Breast epithelium (tissue), 4 donors: ENCODE measurements at places on chromosomes 6 and 20. TPM values are rescaled to one million over a fixed set of nuclear protein-coding genes. Genes with fewer than 3 reads are reported as not detected.

The OR12D3 gene
- not detected for total RNA-seq

The RHAG gene
- total RNA-seq, result not detected

The MYB gene
- 1.1 TPM for total RNA-seq

The ZNF322 gene
- total RNA-seq, result 12.6 TPM

The WFDC10A gene
- not detected for total RNA-seq

The HDGFL1 gene
- not detected for total RNA-seq

DNA sequence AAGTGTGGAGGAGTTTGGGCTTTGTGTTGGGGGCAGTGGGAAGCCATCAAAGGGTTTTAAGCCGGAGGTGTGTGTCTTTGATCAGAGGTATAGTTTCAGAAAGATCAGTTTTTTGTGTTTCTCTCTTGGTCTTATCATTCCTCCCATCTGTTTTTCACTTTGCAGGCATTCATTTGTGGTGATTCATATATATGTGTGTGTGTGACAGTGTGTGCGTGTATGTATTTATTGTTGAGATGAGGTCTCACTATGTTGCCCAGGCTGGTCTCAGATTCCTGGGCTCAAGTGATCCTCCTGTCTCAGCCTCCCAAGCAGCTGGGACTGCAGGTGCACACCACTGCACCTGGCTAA, 11.1 kb upstream of the SERINC3 start:
- no peak for DNase-seq
- H3K4me3 ChIP-seq, result peak overlapping the region; percentile 91
- H3K4me1 ChIP-seq, result no peaks in the 10 kb centered on the region
- no peaks in the 10 kb centered on the region for H3K36me3 ChIP-seq
- H3K27me3 ChIP-seq, result no peaks in the 10 kb centered on the region

GRCh38 chr6:165952514-165952913, 215.1 kb downstream of the TBXT start:
- no peaks in the 10 kb centered on the region for H3K36me3 ChIP-seq
- no peaks in the 10 kb centered on the region for H3K4me1 ChIP-seq
- H3K27ac ChIP-seq, result no peak overlapping the region
- no peak overlapping the region for H3K4me3 ChIP-seq
- H3K27me3 ChIP-seq, result no peaks in the 10 kb centered on the region
- DNase-seq, result no peak

DNA sequence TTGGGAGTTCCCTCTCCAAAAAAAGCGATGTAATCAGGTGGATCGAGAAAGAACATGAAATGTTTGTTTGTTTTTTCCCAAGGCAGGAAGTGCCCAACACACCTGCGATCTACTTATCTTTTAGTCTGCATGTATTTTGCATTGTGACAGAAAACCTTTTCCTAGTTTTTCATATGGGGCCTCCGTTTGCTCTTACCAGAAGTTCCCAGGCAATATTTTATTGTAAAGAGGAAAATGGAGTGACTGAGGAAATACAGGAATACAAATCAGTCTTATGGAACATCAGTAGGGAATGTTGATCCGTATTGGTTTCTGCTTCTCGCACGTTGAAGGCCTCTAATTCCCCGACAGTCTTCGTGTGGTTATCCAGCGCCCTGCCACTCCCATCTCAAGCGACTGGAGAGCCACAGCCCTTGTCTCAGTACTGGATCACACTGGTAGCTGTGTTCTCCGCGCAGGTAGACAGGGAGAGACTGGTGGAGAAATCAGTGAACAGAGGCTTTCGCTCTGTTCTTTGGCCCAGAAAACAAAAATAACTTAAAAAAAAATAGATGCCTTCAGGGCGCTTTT, 107.4 kb downstream of the TRIM27 start:
- H3K27me3 ChIP-seq, result peaks cover 5% of the 10 kb centered on the region
- DNase-seq, result no peak
- H3K36me3 ChIP-seq, result no peaks in the 10 kb centered on the region

- no peak overlapping the region for H3K27ac ChIP-seq
- DNase-seq, result no peak
- H3K27me3 ChIP-seq, result no peaks in the 10 kb centered on the region
Observed at GRCh38 chr6:82953871-82954270, 111.8 kb downstream of the UBE3D start.

DNA sequence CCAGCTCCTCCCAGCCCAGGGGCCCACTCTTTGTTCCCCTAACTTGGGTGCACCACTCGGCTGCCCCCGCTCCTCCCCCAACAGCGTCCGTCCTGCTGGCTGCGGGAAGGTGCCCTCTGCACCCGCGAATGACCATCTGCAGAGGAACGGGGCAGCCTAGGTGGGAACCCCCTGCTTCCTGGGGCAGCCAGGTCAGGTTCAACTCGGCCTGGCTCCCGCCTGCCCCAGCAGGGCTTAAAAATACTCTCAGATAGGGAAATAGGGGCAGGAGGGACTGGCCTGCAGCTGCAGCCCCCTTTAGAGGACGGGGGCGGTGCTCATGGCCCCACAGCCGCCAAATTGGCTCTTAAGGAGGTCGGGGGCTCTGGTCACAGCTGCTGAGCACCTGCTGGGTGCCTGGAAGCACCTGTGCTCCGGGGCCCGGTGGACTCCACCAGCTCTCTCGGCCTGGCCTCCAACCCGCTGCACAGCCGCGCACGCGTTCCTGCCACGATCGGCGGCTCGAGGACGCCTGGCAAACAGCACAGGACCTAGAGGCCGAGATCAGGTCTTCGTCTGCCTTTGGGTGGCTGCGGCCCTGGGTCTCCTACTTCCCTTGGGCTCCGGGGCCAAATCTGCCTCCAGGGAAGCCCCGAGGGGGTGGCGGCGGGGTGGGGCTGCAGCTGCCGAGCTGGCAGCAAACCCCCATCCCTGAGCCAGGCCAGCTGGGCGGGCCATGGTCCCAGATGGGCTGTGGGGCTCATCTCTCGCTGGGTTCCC, 700 bp upstream of the LAMA5 start:
- H3K36me3 ChIP-seq, result no peaks in the 10 kb centered on the region
- no peaks in the 10 kb centered on the region for H3K27me3 ChIP-seq
- H3K4me1 ChIP-seq, result peaks cover 35% of the 10 kb centered on the region
- H3K27ac ChIP-seq, result peak overlapping the region; percentile 80
- H3K4me3 ChIP-seq, result peak overlapping the region; percentile 67

GRCh38 chr6:4516206-4516605, 260.0 kb upstream of the CDYL start:
- H3K4me1 ChIP-seq, result no peaks in the 10 kb centered on the region
- no peak overlapping the region for H3K4me3 ChIP-seq
- no peaks in the 10 kb centered on the region for H3K27me3 ChIP-seq
- H3K27ac ChIP-seq, result no peak overlapping the region

DNA sequence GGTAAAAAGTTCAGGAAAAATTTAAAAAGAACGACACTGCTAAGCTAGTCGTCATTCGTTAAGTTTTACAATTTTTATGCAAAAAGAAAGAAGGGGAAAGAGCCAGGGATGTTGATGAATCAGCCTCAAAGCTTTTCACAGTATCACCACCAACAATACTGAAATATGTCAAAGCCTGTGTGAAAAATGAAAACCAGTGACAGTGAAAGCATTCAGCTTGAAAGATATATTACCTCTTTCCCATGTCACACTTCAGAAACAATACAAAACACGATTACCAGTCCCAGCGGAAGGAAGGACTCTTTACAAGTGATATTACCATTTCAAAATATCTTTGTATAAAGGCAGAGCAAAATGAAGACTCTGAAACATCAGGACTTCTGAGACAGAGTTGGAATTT, 489.2 kb downstream of the EPHA7 start:
- no peaks in the 10 kb centered on the region for H3K36me3 ChIP-seq
- H3K4me1 ChIP-seq, result no peaks in the 10 kb centered on the region
- DNase-seq, result no peak
- H3K27me3 ChIP-seq, result no peaks in the 10 kb centered on the region
- no peak overlapping the region for H3K4me3 ChIP-seq

DNA sequence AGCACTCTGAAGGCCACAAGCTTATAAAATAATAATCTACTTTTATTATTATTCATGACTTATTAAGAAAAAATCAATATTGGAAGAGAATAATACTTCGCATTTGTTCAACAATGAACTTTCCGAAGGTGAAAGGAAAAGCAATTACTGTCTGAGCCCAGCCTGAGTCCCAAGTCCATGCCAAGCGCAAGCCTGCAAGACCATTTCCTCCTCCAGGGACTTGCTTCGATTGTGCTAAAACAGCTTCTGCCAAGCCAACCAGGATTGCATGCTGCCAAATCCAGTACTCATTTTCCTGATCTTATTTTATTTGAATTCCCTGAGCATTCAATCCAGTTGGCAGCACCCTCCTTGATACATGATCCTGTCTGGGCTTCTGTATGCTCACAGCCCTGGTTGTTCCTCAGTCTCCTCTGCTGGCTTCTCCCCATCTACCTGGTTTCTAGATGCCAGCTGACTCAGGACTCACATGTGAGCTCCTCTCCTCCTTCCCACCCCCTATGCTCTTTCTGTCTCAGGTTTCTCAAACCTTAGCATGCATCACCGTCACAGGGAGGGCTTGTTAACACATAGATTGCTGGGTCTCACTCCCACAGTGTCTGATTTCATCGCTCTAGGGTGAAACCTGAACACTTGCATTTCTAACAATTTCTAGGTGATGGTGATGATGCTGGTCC, 55.9 kb upstream of the PSMF1 start:
- no peaks in the 10 kb centered on the region for H3K36me3 ChIP-seq
- H3K4me1 ChIP-seq, result no peaks in the 10 kb centered on the region
- H3K4me3 ChIP-seq, result no peak overlapping the region
- DNase-seq, result no peak
- no peak overlapping the region for H3K27ac ChIP-seq
